ENCODE measurements at places on chromosomes 3 and 15.

GRCh38 chr15:47496343-47497185 is 220.7 kb upstream of the SEMA6D start:
- DNase-seq = no peak

GRCh38 chr3:122937745-122938144 is 89.8 kb downstream of the SEMA5B start:
- no peak for DNase-seq

- DNase-seq = no peak
These were observed 87.3 kb upstream of the OXTR start for GRCh38 chr3:8856721-8857120.

- no peak for DNase-seq
These were observed 38.4 kb upstream of the TRAK1 start for GRCh38 chr3:42052484-42053351.

- DNase-seq = peak; percentile 35
These were observed 750 bp downstream of the PODXL2 start for GRCh38 chr3:127629467-127630403.

Data from CD14-positive monocyte (primary cell).